ENCODE measurements at places on chromosomes 16 and 17. TPM values are rescaled to one million over a fixed set of nuclear protein-coding genes. Genes with fewer than 3 reads are reported as not detected.

DNA sequence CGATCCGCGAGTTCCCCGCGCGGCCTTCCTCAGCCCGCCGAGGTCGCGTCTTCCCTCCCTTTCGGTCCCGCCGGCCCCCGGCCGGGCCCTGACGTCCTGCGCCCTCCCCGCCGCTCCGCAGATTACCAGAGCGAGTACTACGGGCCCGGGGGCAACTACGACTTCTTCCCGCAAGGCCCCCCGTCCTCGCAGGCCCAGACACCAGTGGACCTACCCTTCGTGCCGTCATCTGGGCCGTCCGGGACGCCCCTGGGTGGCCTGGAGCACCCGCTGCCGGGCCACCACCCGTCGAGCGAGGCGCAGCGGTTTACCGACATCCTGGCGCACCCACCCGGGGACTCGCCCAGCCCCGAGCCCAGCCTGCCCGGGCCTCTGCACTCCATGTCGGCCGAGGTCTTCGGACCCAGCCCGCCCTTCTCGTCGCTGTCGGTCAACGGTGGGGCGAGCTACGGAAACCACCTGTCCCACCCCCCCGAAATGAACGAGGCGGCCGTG is 5.4 kb downstream of the LHX1 start:
- no peak for DNase-seq

DNA sequence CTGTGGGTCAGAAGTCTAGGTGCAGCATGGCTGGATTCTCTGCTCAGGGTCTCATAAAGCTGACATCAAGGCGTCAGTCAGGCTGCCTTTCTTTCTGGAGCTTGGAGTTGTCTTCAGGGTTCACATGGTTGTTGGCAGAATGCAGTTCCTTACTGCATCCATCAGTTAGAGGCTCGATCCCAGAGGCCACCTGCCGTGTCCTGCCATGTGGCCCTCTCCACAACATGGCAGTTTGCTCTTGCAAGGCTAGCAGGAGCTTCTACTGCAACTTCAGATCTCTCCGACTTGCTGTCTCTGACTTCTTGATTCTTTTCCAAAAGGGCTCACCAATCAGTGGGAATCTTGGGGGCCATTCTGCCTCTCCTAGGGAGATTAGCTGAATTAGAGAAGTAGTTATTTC is 11.9 kb downstream of the PITPNC1 start:
- DNase-seq: no peak

- DNase-seq: peak; percentile 28
These were observed 48.9 kb upstream of the MRPS23 start for GRCh38 chr17:57898487-57899311.

- peak; percentile 77 for DNase-seq
These were observed 68.6 kb downstream of the HAPSTR1 start for GRCh38 chr16:9159839-9160550.

DNA sequence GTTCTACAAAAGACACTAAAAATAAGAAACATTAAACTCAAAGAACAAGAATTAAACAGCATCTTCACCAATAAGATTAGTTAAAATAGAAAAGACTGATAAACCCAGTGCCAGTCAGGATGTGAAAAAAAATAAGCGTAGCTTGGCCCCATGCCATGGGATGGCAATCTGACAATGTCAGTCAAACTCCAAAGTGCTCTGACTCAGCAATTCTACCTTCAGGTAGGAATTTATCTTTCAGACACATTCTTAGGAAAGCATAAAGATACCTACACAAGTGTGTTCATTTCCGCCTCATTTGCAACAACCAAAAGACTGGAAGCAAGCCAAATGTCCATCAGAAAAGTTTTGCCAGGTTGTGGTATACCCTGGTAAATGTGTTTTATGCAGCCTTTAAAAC is 9.1 kb upstream of the MPO start:
- no peak for DNase-seq

DNA sequence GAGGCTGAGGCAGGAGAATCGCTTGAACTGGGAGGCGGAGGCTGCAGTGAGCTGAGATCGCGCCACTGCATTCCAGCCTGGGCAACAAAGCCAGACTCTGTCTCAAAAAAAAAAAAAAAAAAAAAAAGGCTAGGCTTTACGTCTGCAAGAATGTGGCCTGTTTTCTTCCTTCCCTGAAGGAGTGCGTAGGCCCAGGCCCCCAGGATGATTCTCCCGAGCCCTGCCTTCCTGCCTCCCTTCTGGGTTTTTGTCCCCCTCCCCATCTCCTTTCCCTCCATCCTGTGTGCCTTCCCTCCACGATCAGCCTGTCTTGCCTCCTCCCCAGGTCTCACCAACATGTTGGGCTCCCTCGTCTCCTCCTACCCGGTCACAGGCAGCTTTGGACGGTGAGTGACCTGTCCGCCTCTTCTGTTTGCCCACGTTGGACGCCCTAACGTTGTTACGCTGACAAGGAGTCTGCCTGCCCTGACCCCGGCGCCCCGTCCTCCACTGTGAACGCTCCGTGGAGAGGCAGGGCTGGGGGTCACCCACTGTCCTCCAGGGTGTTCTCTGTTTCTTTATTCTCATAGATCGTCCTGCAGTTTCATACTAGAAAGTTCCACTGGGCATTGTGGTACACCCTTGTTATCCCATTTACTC is 15.7 kb upstream of the RNF213 start:
- no peak for DNase-seq

Gene CD19
- total RNA-seq: not detected

Gene TMEM204
- total RNA-seq: 2.5 TPM

Gene MYOCD
- 0.16 TPM for total RNA-seq

Gene KRTAP16-1
- not detected for total RNA-seq

Gene CHMP6
- total RNA-seq: 11.7 TPM

Measured in occipital lobe (tissue), 3 donors.